Cortex of kidney (tissue), 1 donor: ENCODE measurements at places on chromosomes 2 and 18.

DNA sequence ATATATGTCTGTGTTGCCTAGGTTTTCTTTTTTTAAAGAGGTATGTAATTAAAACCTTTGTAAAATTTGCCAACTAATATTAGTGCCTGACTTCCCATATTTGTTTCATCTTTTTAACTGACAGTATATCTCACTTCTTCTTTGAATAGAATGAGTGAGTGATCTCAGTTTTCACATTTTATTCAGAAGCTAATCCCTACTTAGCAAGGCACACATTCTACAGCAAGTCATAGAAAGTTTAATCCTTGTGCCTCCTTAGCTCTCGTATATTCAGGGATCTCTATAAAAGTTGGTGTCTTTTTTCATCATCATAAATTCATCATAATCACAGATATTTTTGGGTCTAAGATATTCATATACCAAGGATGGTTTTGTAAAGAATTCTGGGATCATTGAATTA, 66.6 kb downstream of the RIF1 start:
- no peak for DNase-seq

GRCh38 chr2:151654891-151655290, 79.4 kb downstream of the NEB start:
- no peak for DNase-seq

DNA sequence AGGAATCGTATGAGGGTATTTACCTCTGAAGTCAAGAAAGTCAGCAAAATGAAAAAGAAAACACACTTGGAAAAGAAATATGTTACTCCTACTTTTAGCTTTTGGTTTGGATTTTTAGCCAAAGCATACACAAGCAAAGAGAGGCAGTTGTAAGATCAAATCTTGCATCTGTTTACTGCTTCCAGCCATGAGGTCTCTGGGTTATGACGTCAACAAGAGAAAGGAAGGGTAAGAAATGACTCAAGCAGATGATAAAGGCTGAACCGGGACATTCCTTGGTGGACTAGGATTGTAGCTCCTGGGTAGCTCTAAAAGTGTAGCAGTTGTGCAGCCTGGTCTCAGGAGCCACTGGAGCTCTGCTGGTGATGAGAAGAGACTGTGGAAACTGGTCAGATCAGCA, 16.8 kb downstream of the CTNNA2 start:
- DNase-seq: no peak

GRCh38 chr2:196101325-196101991, 32.8 kb upstream of the DNAH7 start:
- no peak for DNase-seq

DNA sequence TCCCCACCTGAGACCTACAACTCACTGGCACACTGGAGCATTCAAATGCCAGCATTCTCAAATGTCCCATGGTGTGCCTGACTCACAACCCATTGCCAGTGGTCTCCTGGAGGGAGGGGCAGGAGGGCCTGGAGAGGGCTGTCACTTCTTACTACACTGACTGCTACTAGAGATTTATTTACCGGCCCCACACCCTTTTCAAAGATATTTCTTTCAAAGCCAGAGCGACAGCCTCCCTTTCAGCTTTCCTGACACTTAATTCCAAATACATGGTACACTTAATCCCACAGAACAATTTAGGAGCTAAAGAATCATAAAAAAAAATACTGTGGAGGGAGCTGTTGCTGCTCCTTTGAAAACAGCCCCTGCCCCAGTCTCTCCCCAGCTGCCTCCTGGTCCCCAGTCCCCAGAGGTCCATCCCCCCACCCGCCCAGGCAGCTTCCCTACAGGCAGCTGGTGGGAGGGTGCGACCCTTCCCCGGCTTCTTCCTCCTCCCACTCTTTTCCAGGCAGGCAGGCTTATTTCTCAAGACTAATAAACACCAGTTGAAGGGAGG, 129.1 kb upstream of the SMAD2 start:
- no peak for DNase-seq

DNA sequence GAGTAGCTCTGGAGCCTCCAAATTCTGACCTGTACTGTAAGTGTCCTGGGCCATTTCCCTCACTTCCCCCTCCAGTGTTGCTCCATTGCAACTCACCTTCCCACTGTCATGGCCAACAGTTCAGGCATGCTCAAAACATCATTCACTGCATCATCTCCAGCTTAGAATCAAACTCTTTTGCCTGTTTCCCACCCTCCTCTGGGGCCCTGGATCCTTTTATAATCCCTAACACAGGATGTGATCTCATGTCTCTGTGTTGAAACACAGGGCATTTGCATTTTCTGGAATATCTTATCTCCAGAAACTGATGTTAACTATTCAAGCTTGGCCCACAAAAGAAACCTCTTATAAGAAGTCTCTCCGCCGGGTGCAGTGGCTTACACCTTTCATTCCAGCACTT, 3.0 kb downstream of the DPP4 start:
- DNase-seq: no peak

DNA sequence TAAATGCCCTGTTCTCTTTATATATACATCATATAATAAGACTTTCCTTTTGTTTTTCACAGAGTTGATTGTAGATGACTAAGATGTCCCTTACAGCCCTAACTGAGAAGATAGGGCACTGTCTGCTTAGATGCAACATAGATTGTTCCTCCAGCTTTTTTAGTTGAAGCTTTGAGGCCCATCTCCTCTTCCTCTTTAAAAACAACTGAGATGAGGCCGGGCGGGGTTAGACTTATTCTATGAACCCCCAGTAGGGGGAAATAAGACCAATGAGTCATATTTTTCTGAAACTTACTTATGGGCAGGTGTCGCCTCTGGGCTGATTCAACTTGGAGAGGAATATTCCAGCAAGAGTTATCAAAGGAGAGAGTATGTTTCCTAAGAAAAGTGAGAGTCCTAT, 84.6 kb downstream of the FBXO15 start:
- DNase-seq: no peak
